ENCODE measurements at places on chromosomes 7 and 10.

- no peak for DNase-seq
Observed at GRCh38 chr10:95096143-95096542, 26.8 kb upstream of the CYP2C8 start.

GRCh38 chr10:6665847-6666246 lies 85.8 kb upstream of the PRKCQ start:
- peak; percentile 35 for DNase-seq

DNA sequence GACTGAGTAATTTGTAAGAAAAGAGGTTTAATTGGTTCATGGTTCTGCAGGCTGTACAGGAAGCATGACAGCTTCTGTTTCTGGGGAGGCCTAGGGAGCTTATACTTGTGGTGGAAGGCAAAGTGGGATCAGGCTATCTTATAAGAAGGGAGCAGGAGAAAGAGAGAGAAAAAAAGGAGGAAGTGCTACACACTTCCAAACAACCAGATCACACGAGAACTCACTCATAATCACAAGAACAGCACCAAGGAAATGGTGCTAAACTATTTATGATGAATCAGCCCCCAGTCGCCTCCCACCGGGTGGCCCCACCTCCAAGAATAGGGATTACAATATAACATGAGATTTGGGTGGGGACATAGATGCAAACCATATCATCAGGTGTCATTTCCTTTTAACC lies 89.1 kb upstream of the KCNMA1 start:
- no peak for DNase-seq

DNA sequence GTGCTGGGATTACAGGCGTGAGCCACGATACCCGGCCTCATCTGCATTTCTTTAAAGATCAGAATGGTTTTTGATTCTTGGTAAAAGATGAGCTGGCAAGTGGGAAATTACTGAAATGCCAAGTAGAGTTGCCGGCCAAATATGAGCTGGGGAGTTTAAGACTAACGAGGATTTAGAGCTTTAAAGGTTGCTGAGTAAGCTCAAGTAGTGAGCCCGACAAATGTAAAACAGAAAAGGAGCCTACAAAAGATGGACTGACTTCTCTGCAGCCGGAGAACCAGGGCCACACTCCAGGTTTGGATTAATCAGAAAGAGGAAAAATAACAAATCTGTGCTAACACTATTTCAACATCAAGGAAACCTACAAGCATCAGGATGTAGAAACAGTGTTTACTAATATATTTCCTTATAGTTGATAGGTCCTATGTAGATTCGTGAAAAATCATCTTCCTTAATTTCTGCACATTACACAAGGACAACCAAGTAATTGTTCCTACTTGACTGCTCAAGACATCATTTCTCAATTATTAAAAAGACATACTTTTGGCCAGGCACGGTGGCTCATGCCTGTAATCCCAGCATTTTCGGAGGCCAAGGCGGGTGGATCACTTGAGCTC lies 49.6 kb downstream of the MPP7 start:
- DNase-seq = no peak

GRCh38 chr7:24407965-24408364 lies 124.0 kb downstream of the NPY start:
- no peak for DNase-seq

DNA sequence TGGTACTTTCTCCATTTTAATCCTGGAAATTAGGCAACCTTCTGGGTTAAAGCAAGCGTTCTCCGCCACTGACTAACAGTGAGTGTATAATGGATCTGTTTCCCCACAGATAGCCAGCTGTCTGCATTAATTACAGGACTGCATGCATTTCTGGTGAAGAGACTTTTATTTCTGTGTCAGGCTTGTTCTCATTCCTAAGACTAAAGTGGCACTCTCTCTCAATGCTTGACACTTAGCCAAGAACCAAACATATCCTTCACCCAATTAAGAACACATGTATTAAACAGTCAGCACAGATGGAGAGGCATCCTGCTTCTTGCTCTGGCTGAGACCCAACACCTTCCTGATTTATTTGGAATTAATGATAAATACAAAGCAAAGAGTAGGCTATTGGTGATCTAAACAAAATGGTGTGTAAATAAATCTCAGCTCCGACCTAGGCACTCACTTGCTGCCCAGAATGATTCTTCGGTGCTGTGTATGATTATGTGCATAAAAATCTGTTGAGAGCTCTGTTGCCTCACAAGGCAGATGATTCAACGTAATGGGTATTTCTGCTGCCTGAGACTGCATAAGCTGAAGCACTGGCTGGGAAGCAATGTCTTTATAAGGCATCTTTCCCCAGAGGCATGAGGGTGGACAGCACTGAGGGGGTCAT lies 16.8 kb downstream of the CALU start:
- no peak for DNase-seq

DNA sequence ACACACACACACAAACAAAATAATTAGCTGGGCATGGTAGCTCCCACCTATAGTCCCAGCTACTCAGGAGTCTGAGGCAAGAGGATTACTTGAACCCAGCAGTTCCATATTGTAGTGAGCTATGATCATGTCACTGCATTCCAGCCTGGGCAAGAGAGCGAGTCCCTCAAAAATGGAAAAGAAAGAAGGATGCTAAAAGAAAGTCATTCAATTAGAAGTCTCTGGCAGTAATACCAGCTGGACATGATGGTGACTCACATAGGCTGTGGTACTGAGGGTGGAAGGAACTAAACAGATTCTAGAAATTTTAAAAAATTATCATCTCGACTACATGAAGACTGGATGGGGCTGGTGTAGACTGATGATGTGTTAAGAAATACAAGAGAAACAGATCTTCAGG lies 385.3 kb downstream of the ETV1 start:
- no peak for DNase-seq

- DNase-seq = no peak
Observed at GRCh38 chr7:17320657-17321056, 22.2 kb downstream of the AHR start.

DNA sequence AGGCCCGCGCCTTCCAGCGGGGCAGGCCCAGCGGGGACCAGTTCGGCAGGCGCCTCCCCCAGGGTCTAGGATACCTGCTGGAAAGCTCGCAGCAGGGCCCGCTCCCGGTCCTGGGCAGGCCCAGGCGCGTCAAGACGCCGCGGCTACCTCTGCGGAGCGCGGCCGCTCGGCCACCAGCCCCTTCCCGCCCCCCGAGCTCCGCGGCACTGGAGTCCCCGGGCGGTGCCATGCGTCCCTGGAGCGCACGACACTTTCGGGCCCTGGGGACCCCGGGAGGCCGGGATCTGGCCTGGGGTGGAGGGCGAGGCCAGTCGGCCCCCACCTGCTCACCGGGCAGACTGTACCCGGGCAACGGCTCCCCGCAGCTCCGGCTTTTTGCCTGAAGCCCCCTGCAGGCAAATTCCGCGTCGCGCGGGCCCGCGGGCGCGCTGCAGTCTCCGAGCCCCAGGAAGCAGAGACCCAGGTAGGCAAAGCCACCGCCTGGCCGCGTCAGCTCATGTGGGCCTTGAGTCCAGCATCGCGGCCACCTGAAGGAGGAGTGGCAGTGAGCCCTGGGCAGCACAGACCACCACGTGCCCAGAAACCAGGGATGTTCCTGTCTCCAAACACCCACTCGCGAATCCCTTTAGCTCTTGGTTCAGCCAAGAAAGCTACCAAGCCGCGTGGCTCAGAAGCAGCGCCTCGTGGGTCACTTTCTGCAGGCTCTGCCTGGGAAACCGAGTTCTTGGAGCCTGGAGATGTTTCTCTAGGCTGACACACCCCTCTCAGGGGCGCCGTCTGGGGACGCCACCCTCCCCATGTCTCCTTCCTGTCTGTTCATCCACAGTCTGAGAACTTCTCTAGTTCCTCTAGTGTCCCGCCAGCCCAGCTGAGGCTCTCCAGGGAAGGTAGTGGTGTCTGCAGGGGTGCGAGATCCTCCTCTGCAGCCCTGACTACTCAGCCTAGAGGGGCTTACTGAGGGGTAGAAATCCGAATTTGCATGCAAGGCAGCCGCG lies 46.1 kb upstream of the APBB1IP start:
- DNase-seq = no peak

- no peak for DNase-seq
Observed at GRCh38 chr7:50812094-50812493, 29.4 kb upstream of the GRB10 start.
